Right forelimb (tissue), 1 donor: ENCODE measurements at places on chromosomes 7 and 10.

DNA sequence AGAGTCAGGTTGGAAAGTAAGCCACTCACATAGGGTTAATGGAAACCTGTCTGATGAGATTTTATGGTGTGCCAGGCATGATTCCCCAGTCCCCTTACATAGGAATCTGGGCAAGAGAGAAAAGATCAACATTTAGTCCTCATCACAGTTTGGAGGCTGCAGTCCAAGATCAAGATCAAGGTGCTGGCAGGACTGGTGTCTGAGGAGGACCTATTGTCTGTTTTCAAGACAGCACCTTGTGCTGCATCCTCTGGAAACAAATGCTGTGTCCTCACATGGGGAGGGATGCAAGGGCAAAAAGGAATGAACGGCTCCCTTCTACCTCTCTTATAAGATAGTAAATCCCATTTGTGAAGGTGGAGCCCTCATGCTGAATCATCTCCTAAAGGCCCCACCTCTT is 244.8 kb upstream of the GALNT17 start:
- no peak for DNase-seq

DNA sequence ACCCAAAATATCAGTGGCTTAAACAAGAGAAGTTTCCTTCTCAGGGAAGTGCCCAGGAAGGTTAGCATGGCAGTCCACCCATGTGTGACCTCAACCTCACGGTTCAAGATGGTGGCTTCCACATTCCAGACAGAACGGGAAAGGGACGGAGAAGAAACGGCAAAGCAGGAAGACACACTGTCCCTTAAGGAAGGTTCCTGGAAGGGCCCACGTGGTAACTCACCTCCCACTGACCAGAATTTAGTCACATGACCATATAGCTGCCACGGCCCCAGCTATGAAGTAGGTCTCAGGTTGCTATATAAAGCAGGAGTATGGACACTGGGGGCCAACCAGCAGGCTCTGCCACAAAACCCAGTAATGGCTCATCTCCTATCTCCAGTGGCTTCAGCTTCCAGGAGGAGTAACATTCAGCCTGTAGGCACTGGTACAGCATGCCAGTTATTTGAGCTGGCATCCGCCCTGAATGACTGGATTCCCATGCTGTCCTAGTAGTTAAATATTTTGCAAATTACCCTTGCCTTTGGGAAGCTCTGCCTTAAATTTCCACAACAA is 278.5 kb upstream of the KLF14 start:
- DNase-seq = no peak

DNA sequence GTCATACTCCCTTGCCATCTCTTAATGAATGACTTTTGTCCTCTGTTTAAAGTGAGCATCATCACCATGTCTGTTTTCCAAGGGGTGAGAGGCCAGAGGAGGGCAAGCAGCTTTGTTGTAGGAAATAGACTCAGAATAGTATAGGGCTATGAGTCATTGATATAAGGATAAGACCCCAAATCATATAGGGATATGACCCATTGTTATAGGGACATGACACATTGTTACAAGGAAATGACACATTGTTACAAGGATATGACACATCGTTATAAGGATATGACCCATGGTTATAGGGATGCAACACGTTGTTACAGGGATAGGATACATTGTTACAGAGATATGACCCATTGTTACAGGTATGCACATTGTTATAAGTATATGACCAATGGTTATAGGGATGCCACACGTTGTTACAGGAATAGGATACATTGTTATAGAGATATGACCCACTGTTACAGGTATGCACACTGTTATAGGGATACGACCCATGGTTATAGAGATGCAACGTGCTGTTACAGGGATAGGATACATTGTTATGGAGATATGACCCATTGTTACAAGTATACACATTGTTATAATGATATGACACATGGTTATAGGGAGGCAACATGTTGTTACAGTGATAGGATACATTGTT is 311.1 kb upstream of the ADARB2 start:
- DNase-seq = no peak

GRCh38 chr7:71364551-71364950 is 232.6 kb downstream of the GALNT17 start:
- no peak for DNase-seq

GRCh38 chr10:34670081-34670480 is 145.0 kb downstream of the PARD3 start:
- DNase-seq = no peak

DNA sequence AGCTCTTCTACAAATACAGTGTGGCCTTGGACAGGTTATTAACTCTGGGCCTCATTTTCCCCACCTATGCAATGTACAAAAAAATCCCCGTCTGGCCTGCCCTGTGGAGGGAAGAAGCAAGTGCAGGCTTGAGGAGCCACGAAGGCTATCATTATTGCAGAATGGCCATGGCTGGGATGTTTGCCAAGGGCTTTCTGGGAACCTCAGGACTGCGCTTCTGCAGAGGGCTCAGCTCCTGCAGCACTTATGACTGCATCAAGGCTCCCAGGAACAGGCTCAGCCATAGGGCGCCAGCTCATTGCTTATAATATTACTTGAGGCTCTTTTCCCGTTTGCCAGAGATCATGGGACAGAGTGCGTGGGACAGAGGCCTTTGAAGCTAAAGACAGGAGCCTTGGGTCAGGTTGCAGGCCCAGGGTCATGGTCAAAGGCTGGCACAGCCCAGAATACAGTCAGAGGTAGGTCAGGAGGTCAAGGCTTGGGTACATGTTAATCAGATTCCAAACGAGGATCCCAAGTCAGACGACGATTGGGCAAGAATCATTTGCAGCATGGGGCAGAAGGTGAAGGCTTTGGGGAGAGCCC is 20.6 kb upstream of the C10orf105 start:
- DNase-seq = no peak

GRCh38 chr7:3712841-3713240 is 411.8 kb downstream of the SDK1 start:
- DNase-seq = no peak

DNA sequence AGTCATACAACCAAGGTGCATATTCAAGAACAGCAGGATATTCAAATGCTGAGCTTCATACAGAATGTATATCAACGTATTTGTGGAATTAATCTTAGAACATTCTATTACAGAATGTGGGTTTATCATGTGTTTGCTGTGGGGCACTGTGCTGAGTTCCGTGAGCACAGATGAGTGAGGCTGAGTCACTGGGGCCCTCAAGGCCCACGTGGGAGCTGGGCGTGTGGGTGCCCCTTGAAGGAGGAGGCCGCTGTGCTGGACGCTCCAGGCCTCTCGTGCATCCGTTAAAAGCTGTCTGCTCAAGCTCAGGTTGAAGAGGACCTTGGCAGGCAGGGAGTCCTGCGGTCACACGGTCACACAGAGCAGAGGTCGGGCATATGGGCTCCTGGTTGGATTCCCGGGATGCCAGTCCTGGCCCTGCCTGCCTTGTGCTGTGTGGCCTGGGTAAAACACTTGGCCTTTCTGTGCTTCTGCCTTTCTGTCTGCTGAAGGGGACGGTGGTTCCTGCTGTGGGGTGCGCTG is 70.1 kb downstream of the GLRX3 start:
- DNase-seq = no peak

GRCh38 chr7:151051108-151051507 is 2.8 kb downstream of the ASIC3 start:
- DNase-seq = peak; percentile 84

DNA sequence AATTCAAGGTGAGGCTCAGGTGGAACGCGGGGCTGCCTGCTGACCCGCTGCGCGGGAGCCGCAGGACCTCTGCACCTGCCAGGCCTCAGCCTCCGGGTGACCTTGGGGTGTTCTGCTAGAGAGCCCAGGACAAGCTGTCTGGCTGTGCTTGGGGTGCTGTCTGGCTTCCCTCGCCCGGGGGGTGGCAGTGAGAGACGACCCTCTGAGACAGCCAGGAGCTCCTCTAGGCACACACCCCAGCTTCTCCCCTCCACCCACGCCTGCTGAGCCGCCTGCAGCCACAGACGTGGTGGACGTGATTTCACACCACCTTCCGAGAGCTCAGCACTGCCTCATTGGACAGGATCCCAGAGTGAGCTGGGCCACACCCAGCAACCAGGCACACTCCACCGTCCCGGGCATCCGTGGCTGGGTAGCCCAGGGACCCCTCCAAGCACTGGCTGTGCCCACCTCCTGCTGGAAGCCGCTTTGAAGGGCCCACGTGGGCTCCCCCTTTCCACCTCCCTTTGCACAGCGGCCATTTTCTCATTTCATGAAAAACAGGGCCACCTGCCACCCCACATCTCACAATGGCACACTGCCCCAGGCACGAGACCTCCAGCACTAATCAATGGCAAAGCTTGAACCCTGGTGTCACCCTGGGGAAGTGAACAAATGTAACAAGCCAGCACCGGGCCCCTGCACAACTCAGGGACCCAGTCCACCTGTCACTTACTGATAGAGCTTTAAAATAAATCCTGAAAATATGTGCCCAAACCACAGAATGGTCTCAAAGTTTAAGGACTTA is 35.0 kb downstream of the ZFAND2A start:
- DNase-seq = no peak

GRCh38 chr7:17123020-17123419 is 175.4 kb upstream of the AHR start:
- DNase-seq = no peak

GRCh38 chr10:74738052-74738451 is 88.3 kb upstream of the KAT6B start:
- DNase-seq = no peak

DNA sequence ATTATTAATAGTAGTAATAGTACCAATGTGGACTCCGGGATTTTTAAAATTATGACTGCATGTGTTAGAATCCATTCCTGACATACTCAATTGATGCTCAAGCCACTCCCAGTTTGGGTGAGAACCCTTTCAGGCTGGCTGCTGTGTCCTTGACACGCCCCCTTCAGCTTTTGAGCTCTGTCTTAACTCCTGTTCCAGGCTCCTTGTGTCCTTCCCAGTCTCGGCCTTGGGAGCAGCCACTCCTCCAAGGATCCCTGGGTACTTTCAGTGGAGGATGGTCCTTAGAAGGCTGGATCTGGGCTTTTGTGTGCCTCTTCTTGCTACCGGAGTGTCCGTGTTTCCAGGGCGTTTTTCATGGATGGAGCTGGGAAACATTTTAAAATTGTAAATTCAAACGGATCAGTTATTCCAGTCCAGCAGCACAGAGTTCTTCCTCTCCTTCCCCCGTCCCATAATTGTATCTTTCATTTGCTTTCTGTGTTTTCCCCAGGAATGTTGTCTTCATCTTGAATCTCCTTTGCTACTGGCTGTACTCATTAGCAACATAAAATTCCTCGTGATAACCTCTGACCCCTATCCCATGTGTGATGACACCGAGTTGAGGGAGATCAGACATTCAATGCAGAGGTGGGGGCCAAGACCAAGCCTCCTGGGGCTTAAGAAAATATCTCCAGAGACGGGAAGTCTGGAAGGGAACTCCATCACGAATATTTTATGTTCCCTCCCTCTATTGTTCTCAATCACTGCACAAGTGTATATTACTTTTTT is 40.0 kb upstream of the PFKFB3 start:
- no peak for DNase-seq

DNA sequence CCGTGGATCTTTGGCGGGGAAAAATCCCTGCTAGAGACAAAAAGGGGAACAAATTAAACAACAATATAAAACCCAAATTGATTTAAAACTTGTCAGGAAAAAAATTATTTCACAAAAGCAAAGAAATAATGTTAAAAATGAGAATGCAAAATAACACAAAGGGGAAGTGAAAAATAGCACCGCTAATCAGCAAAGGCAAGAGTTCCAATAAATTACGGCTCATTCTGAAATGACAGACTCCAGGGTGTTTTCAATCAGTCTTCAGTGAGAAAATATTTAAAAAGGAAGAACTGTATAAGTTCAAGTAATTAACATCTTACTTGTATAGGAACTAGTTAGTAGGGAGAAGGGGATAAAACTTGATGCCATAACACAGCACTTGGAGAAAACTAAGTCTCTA is 336.8 kb downstream of the LRRTM3 start:
- DNase-seq = no peak

DNA sequence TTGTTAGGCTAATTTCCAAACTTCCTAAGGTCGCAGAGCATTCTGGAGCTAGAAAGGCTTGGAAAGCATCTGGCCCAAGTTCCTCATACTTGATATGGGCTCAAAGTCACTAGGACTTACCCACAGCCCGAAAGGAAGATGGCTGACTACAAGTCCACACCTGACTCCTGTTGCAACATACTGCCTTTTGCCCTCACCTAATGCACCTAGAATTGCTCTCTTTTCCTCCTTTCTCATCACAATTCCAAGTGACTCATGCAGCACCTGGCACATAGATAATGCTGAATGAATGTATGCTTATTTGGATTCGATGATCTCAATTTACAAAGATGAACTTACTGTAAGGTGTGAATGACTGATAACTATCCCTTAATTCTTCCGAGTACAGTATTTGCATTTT is 131.5 kb downstream of the SORBS1 start:
- no peak for DNase-seq

DNA sequence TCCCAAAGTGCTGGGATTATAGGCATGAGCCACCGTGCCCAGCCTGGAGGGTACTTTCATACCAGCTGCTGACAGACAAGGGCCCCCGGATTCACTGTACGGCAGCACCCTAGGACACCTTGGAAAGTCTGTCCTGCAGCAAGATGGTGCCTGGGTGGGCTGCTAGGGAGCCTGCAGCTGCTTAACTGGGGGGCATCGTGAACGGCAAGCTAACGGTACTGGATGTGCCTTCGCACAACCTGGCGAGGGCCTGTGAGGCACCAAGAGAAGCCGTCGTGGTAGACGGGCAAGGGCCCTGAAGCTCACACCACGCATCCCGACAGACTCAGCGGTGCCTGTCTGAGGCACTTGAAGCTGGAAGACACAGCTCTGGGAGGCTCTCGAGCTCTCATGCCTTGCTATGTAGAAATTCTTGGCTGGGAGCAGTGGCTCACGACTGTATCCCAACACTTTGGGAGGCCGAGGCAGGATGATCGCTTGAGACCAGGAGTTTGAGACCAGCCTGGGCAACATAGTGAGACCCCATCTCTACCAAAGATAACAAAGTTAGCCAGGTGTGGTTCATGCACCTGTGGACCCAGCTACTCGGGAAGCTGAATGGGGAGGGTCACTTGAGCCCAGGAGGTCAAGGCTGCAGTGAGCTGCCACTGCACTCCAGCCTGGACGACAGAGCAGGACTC is 9.4 kb downstream of the BRAT1 start:
- DNase-seq = no peak

DNA sequence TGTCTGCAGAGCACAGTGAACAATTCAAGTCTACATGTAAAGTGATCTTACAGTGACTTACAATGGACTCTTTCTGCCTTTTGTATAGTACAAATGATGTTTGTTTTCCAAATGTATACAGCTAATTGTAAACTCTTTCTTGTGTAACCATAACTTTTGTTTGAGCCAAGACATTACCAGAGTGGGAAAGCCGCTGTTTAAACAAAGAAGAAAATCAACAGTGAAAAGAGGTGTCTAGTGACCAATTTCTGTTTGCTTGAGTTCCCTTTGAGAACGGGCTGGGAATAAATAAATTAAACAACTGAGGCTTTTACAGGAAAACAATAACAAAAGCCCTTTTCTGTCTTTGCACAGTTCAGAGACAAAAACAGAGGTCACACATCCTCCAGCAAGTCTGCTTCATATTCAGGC is 1163.4 kb downstream of the CNTNAP2 start:
- no peak for DNase-seq
